Esophagus muscularis mucosa (tissue), 4 donors: ENCODE measurements at places on chromosomes 3 and 15. TPM values are rescaled to one million over a fixed set of nuclear protein-coding genes. Genes with fewer than 3 reads are reported as not detected.
A peak's percentile ranks its signal among the peaks of the same experiment; 100 is the strongest.

GRCh38 chr3:124780761-124781475, 50.7 kb downstream of the UMPS start:
- DNase-seq: peak; percentile 93

- peak; percentile 74 for DNase-seq
These were observed 611.2 kb upstream of the CFAP20DC start for GRCh38 chr3:59660852-59661625.

GRCh38 chr3:50436114-50436674, 67.2 kb downstream of the CACNA2D2 start:
- no peak for DNase-seq

GRCh38 chr15:85689729-85690128, 105.0 kb downstream of the KLHL25 start:
- DNase-seq: no peak

DNA sequence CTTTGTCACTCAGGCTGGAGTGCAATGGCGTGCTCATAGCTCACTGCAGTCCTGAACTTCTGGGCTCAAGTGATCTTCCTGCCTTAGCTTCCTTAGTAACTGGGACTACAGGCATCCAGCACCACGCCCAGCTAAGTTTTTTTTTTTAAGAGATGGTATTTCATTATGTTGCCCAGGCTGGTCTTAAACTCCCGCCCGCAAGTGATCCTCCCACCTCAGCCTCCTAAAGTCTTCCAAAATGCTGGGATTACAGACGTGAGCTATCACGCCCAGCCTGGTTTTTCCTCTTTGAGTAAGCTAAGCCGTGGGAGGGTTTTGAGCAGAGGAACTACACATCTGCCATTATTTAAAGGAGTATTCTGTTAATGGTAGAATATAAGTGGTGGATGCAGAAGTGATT, 7.4 kb upstream of the LRRFIP2 start:
- DNase-seq: peak; percentile 7

GRCh38 chr15:69459066-69459465, 6.4 kb downstream of the RPLP1 start:
- DNase-seq: no peak

DNA sequence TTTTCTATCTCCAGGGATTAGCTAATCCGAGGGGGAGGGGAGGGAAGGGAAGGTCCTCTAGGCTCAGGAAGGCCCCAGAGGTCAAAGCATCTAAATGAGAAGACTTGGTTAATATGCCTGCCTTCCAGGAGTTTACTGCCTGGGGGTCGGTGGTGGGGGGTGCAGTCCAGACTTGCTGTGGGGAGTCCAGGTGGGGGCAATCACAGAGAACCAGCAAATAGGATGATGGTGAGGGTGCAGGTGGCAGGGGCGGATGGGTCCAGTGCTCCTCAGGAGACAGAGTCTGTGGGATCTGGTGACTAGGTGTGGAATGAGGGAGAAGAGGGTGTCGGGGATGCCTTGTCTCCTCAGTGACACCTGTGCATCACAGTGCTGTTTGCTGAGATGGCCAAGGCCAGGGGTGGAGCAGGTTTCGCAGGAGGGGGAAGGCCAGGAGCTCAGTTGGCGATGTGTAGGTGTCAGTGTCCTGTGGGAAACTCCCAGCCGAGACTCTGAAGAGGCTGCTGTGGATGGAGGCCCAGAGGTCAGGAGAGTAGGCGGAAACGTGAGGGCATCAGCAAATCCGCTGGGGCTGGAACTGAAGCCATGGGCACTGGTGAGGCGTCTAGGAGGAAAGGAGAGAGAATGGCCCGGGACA, 8.1 kb downstream of the CFAP100 start:
- no peak for DNase-seq

DNA sequence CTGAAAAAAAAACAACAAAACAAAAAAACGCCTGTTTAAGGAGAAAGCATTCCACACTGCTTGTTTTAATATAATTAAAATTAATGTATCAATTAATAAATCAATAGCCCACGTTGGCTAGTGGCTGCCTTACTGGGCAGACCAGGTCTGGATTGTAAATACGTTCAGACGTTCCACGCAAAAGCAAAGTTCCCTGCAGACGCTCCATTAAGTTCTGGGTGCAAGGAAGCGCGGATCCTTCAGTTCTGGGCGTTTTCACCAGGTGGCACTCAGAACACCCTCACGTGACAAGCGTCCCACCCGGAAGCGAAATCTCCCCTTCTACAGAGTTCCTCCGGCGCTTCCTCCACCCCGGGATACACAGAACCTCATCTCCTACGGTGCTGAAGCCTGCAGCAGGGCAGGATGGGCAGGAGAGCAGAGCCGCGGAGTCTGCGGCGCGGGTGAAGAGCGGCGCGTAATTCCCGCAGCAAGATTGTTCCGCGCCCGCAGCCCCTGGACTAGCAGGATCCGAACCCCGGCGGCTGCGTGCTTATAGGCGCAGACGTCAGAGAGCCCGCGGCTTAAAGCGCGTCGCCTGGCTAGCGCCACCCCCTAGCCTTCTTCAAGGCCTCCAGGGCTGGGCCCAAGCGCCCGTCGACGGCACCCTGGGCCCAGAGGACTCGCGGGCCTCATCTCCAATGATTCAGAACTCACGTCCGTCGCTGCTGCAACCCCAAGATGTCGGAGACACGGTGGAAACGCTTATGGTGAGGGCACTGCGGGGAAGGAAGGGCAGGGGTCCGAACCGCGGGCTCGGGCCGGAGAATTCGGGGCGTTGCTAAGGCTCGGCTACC, at the start of gene SLC25A38:
TSS of gene SLC25A38 (plus strand) at position 326 of the 836 bp plus-strand sequence. CDS start at position 681, 355 bp downstream.
- DNase-seq: peak; percentile 96

- peak; percentile 10 for DNase-seq
These were observed 6.3 kb downstream of the BNC1 start for GRCh38 chr15:83278191-83278590.

- no peak for DNase-seq
These were observed 4.1 kb upstream of the COL6A5 start for GRCh38 chr3:130341388-130341787.

DNA sequence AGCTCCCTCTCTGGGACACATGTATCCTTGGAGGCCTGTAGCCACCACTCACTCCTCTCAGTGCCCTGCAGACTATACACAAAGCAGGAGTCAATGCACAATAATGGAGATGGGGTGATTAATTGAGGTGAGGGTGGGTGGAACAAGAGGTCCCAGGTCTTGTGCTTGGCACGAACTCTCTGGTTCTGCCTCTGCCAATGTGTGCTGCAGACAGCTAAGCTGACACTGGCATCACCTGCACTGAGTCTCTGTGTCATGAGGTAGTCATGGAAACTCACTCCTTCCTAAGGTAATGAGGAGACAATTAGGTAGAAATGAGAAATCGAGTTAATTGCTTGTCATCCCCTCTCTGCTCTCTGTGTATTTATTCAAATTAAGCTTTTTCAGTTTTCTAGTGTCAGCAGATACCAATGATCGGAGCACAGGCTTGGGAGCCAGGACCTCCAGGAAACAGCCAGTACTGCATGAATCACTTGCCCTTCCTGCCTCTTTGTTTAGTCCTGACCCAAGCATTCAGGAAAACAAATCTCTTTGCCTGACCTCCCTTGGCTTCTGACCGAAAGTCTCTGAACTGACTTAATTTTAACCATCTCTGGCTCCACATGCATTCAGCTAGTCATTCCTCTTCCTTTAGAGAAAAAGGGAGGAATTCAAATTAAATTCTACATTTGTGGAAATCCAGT, 56.7 kb downstream of the DRD3 start:
- DNase-seq: no peak

DNA sequence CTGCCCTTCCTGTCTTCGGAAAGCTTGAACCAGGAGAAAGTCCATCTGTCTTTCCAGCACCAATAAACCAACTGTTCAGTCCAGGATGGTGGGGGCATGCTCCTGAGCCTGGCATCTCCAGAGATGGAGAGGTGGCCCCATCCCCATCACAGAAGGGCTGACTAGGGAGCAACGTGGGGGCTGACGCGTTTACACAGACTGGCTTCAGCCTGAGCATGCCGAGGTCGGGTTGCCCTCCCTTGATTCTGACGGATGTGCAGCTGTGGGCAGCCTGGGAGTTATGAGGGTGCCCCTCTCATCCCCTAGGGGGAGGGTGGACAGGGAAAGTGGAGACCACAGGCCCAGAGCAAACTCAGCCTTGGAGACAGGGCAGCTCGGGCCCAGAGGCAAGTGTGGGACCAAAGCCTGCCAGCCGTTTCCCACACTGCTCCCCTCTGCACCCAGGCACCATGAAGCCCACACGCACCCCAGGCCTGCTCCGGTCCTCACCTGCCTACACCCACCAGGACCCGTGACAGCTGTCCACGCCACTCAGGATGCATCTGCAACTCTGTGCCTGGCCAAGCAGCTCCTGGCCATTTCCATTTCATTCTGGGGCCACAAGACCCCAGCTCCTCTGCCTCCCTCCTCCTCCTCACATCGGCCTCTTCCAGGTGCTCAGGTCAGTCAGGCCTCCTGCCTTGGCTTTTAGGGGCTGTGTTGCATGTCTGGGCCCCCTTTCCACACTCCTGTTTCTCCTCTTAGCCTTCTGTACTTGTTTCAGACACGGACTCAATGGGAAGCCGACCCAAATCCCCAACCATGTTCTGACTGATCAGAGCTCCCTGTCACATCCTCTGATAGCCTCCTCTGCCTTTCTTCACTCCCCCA, 48.2 kb upstream of the SLC41A3 start:
- DNase-seq: peak; percentile 75

DNA sequence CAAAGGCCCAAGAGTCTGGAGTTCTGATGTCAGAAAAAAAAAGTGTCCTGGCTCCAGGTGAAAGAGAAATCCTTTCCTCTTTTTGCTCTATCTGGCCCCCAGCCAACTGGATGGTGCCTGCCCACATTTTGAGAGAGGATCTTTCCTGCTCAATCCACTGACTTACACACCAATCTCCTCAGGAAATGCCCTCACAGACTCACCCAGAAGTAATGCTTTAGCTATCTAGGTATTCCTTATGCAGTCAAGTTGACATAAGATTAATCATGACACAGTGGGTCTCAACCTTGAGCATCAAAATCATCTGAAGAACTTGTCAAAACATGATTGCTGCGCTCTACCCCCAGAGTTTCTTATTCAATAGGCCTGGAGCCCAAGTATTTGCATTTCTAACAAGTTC, 31.2 kb downstream of the STRIT1 start:
- DNase-seq: no peak

- DNase-seq: no peak
These were observed 158.7 kb upstream of the SLCO3A1 start for GRCh38 chr15:91694831-91695210.

GRCh38 chr3:44077267-44077666, 164.4 kb upstream of the TOPAZ1 start:
- DNase-seq: peak; percentile 86

DNA sequence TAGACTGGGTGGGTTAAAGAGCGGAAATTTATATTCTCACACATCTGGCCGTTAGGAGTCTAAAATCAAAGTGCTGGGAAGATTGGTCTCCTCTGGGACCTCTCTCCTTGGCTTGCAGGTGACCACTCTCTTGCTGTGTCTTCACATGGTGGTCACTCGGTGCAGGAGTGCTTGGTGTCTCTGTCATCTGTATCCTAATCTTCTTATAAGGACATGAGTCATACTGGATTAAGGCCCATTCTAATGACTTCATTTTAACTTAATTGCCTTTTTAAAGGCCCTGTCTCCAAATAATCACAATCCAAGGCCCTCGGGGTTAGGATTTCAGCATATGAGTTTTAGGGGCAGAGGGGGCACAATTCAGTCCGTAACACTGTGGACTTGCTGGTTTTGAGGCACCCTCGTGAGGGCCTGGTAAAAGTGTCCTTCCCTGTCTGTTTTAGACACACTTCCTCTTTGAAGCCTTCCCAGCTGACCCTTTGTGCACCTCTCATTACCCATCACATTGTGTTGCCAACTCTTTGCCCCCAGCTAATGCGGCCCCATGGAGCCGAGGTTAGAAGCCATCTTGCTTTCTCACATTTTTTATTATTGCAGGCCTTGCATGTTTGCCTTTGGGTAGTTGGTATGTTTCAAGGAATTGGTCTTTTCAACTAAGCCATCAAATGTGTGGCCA, 3.2 kb downstream of the XYLB start:
- DNase-seq: no peak

DNA sequence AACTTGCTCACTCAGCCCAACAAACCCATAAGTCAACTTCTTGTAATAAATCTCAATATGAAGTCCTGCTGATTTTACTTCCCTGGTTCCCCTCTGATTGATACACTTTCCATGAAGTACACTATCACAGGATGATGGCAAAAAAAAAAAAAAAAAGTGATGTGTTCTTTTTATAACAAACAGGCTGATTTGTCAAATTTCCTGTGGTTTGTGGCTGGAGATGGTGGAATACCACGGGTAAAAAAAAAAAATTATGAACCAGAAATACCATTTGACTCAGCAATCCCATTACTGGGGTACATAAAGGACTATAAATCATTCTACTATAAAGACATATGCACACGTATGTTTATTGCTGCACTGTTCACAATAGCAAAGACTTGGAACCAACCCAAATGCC, 10.7 kb upstream of the SERPINI2 start:
- no peak for DNase-seq

GRCh38 chr15:54987881-54988280, 208.9 kb downstream of the RSL24D1 start:
- no peak for DNase-seq

GRCh38 chr15:63044645-63045464, 2.3 kb downstream of the TPM1 start:
- no peak for DNase-seq

GRCh38 chr3:120049881-120050539, 44.2 kb downstream of the GSK3B start:
- DNase-seq: no peak

GRCh38 chr3:134620476-134621115, 30.2 kb downstream of the KY start:
- no peak for DNase-seq

- no peak for DNase-seq
These were observed 1.5 kb downstream of the SFMBT1 start for GRCh38 chr3:53044371-53044710.

The GOLGA8J gene
- total RNA-seq: not detected

The PIF1 gene
- total RNA-seq: 2.3 TPM

The AP3B2 gene
- 1.7 TPM for total RNA-seq

The GCNT3 gene
- 2.9 TPM for total RNA-seq

The PARP14 gene
- total RNA-seq: 34.1 TPM

The PPP4R2 gene
- total RNA-seq: 24.6 TPM

The SGO1 gene
- 0.34 TPM for total RNA-seq

The SQOR gene
- total RNA-seq: 62.8 TPM

The TMOD2 gene
- 18.9 TPM for total RNA-seq

The FGF7 gene
- 106 TPM for total RNA-seq

The MORF4L1 gene
- 371 TPM for total RNA-seq

The CELSR3 gene
- 0.33 TPM for total RNA-seq

The CFAP20DC gene
- total RNA-seq: 0.17 TPM

The FBLN2 gene
- total RNA-seq: 138 TPM
